Hypothalamus (tissue), 51 donors: ENCODE measurements at places on chromosomes 2 and 18.

- no peak for DNase-seq
Observed at GRCh38 chr2:153268941-153269461, 209.6 kb downstream of the RPRM start.

- no peak for DNase-seq
Observed at GRCh38 chr2:25053041-25053440, 11.2 kb downstream of the EFR3B start.

- no peak for DNase-seq
Observed at GRCh38 chr2:7736646-7737305, 819.6 kb downstream of the RNF144A start.

- DNase-seq: no peak
Observed at GRCh38 chr2:239086325-239087020, 238.6 kb downstream of the TWIST2 start.

DNA sequence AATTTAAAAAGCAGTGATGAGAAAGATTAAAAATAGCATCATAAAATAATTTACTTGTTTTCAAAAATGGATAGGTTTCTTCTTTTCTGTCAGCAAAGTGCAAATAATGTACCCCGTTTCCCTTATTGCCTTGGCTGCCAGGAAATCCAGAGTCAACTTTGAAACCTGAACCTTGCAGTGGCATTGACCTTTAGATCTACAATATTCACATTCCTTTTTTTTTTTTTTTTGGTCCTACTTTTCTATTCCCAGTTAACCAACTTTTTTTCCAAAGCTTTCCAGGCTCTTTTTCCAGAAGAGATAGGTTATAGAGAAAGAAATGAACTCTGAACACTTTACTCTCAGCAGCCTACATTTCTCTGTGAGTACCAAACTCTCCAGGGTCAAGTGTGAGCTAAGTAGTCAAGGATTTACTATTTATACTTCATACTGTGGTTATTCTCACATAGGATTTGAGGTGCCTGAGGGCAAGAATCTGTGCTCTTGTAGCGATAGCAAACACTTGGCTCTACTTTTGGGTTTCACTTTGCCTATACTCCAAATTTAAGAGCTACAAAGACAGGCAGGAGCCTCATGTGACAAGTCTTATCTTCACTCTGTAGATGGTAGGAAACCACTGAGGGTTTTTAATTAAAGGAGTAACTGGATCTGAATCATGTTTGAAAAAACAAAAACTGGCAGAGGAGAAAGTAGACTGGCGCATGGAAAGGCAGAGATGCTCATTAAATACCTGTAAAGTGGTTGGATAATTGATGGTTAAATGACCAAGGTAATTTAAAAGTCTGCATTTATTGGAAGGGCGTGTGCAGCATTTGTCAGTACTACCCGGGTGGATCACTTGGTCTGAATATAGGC is 63.2 kb upstream of the TMEM17 start:
- DNase-seq: no peak

DNA sequence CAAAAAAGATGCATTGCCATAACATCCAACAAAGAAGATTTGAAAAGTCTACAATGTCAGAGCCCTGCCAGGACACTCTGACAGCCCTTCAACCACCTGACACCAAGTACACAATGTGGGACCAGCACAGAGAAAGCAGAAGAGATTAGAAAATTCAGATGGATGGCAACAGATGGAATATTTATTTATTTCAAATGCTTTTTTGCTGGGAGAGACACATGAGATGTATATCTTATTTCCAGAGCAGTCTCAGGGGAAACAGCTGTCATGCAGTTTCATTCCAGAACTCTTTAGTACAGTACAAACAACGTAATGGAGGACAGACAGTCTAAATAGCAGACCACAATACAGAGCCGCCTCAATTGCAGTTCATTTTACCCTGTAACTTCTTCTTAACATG is 110.1 kb downstream of the MAIP1 start:
- DNase-seq: no peak

- DNase-seq: no peak
Observed at GRCh38 chr2:217113491-217113890, 253.6 kb upstream of the TNP1 start.

DNA sequence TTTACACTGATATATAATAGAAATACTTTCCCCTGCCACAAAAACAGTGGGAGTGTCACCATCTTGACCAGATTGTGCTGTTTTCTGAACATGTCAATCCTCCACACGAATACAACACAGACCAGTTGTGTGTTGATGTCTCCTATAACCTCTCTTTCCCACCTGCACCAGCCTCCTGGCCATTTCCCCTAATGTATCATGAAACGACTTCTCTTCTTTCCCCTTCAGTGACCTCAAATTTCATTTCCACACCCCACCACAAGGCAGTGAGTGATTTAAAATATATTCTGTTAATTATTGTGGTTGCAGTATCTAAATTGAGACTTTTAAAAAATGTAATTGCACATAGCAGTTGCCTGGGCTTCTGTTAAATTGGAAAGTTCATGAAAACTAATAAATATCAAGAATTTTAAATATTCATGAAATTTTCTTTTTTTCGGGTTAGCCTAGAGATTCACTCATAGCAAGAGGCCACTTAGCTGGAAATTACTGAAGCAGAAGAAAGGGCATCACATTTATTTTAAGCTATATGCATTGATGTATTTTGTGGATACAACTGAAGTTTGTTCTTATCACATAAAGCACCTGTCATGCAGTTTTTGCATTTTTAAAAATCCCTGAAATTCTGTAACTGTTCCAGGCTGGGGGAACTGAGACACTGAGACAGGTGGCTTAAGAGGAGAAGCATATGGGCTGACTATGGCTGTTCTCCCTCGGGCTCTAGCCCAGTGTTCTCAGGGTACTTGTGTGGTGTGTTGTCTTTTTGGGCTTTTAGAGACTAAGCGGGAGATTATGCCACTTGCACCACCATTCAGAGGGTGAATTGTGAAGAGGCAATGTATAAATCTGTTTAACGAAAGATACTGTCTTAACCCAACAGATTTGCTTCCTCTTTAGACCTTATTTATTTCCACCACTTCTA is 15.9 kb downstream of the FAM171B start:
- no peak for DNase-seq

DNA sequence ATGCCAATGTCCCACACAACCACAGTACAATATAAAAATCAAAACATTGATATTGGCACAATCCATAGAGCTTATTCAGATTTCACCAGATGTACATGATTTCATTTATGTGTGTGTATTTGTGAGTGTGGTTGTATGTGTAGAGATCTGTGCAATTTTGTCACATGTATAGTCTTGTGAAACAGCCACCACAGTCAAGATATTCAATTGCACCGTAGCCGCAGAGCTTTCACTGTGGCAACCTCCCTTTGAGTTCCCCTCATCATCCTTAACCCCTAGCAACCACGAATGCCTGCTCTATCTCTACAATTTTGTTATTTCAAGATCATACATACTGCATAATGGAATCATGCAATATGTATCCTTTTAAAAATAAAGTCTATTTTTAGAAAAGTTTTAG is 391.3 kb downstream of the SETBP1 start:
- no peak for DNase-seq

- DNase-seq: no peak
Observed at GRCh38 chr2:112006076-112006410, 49.0 kb upstream of the TMEM87B start.

DNA sequence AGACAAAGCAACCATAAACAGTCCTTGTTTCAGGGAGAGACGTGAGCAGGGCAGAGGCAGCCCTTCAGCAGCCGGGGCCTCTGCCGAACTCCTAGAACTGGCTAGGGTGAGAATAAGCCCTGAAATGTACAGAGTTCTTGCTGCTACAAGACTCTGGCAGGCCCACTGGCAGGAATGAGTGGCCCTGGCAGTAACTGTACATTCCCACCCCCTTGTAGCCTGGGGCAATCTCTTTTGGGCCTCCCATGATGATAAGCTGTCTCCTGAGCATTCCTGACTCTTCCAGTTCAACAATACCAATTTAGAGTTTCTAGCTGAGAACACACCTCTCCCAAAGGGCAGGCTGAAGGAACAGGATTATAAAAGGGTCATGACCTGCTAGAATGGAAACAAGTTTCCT is 54.3 kb downstream of the HAUS1 start:
- no peak for DNase-seq

- no peak for DNase-seq
Observed at GRCh38 chr18:74378179-74378682, 62.6 kb downstream of the C18orf63 start.

- DNase-seq: no peak
Observed at GRCh38 chr2:195594919-195595694, 61.9 kb upstream of the SLC39A10 start.

- no peak for DNase-seq
Observed at GRCh38 chr2:27250652-27251379, 12.0 kb downstream of the SLC30A3 start.

DNA sequence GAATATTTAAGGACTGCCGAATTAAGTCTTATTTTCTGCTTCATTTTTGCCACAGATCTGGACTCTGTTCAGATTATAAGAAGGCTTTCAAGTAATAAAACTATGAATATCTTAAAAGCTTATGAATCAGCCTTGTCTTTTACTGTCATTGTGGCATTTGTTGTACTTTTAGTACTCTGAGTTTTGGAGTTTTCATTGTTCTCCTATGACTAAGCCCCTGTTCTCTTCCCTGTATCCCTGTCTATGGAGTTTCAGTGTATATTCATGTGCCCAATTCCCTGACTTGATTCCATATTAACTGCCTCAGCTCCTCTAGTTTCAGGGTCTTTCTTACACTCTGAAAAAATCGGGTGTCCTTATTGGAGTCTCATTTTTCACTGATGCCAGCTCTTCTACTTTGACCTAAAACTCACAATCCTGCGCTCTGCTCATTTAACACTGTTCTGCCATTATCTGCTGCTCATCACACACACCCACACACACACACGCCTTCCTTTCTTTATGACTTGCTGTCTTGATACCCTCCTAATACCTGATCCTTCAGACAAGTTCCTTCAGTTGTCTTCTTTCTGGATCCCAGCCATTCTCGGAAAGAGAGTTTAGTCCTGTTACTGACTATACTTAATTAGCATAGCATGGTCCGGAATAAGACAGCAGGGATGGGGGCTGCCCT is 511.8 kb downstream of the CPS1 start:
- no peak for DNase-seq

- DNase-seq: no peak
Observed at GRCh38 chr2:216850665-216851322, 9.1 kb downstream of the TNP1 start.

DNA sequence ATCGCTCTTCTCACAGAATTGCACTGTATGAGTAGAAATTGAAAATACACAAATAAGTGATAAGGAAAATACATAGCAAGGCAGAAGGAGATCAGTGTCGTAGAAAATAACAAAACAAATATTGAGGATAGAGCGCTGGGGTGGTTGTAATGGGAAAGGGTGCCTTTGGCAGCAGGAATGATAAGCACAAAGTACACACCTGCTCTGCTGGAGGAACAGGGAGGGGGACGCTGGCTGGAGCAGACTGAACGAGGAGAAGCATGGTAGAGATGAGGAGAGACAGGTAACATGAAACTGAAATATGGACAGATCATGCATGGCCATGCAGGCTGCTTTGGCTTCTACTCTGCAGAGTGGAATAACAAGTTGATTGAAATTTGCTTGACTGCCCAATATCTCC is 181.2 kb upstream of the FSHR start:
- no peak for DNase-seq

GRCh38 chr2:693606-694005 is 16.4 kb upstream of the TMEM18 start:
- DNase-seq: no peak

- no peak for DNase-seq
Observed at GRCh38 chr2:239566162-239566994, 165.6 kb upstream of the HDAC4 start.

DNA sequence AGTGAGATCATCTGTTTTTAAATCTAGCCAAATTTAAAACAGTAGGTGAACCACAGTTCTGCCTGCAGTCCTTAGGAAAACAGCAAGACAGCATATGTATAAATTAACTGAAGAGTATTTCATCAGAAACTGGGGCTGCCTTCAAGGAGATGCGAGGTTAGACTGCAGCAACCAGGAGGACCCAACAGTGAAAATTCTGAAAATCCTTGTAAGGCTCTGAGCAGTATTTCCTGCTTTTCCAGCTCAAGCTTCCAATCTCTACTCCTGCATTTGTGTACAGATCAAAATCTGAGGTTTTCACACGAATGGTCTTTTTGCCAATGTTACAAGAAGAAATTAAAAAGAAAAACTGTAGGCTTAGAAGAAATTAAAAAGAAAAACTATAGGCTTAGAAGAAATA is 43.7 kb downstream of the CERKL start:
- no peak for DNase-seq

GRCh38 chr2:224723586-224724217 is 7.5 kb upstream of the CCDC195 start:
- DNase-seq: no peak

DNA sequence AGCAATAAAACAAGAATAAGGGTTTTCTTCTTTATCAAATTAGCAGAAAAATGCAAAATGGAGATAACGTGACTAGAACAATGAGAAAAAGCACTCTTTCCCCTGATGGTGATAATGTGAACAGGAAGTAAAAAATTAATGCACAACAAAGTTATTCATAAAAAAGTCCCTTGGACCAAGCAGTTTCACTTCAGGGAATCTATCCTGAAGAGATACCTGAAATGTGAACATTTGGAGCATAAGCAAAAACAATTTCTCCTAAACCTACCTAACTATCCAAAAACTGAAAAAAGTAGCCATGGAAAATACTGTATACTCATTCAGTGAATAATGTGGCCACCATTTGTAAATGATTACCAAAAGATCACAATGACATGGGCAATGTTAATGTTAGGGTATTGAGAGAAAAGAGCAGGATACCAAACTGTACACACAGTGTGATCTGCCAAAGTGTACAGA is 48.7 kb downstream of the TRIP12 start:
- no peak for DNase-seq

- DNase-seq: no peak
Observed at GRCh38 chr2:60044484-60044883, 509.0 kb downstream of the BCL11A start.

DNA sequence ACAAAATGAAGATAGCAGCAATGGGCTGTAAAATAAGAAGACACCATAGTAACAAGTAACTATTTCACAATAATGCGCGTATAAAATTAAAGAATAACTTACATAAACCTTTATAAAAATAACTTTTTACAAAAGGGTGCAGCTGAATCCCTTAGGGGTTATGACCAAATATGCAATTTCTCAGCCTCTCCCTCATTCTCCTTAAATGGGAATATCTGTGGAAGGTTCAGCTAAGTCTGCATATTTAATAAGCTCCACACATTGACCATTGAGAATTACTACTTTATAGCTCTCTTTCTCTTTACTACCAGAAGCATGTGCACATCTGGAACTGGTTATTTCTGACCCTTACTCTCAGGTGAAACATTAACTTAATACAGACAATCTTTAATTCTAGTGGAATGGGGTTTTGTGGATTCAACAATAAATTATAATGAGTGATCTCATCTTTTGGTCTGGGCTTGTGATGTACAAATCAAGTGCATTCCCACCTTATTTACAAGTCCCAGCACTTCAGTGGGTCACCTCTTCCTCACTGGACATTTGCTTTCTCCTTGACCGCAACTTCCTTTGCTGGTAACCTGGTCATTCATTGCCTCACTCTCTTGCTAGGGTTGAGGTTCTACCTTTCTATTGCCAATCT is 15.7 kb downstream of the ARHGAP15 start:
- DNase-seq: no peak

GRCh38 chr2:81087646-81088045 is 783.1 kb upstream of the LRRTM1 start:
- DNase-seq: no peak

GRCh38 chr2:165544897-165545296 is 75.4 kb downstream of the CSRNP3 start:
- DNase-seq: no peak
